Ascending aorta (tissue), 2 donors: ENCODE measurements at places on chromosomes 6 and 20. TPM values are rescaled to one million over a fixed set of nuclear protein-coding genes. Genes with fewer than 3 reads are reported as not detected.

DNA sequence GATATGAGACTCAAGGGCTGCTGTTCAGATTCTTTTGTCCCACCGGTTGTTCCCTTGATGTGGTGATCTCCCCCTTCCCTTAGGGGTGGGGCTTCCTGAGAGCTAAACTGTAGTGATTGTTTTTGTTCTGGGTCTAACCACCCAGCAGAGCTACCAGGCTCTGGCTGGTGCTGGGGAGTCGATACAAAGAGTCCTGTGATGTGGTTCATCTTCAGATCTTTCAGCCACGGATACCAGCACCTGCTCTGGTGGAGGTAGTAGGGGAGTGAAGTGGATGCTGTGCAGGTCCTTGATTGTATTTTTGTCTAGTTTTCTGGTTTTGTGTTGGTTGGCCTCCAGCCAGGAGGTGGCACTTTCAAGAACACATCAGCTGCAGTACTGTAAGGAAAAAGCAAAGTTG is 801.6 kb downstream of the EPHA7 start:
- DNase-seq: no peak
- H3K36me3 ChIP-seq: no peaks in the 10 kb centered on the region
- no peak overlapping the region for H3K27ac ChIP-seq
- no peaks in the 10 kb centered on the region for H3K4me1 ChIP-seq

DNA sequence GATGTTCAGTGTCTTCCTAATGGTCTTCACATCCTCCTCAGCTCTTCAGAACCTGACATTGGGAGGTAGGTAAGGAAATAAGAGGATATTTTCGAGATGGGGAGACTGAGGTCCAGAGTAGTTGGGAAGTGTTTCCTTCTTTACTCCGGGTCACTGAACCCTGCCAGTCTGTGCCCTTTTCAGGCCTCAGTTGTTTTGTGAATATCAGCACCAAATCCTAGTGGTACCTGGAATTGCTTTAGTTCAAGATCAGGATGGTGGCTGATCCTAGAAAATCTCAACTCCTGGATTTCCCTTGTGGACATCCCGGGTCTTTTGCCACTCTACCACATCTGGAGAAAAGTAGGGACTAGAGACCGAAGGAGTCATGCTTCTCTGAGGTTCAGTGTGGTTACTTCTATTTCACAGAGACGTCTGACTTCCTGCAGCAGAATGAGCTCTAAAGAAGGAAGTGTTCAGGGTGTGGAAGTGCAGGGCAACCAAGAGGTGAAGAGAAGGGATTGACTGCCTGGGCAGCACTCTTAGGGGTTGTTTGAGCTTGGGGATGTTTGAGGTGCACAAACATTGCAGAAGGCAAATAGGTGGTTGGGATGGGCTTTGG is 995 bp downstream of the STK4 start:
- H3K27me3 ChIP-seq: no peaks in the 10 kb centered on the region
- H3K27ac ChIP-seq: peak overlapping the region; percentile 83
- H3K4me1 ChIP-seq: peaks cover 10% of the 10 kb centered on the region
- no peak for DNase-seq
- no peaks in the 10 kb centered on the region for H3K36me3 ChIP-seq

DNA sequence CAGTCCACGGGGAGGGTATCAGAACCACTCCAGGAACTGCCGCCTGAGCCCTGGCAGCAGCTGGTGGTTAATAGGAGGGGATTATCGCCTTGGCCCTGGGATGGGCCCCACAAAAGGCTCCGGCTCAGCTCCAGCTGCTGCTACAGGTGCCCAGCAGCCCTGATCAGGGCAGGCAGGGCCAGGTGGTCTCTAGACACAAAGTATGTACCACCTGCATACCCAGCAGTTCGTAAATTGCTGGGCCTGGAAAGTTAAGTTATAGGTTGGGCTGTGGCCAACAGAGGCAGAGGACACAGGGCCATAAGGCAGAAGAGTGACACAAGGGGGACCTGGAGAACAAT is 35.1 kb downstream of the RRBP1 start:
- no peak overlapping the region for H3K27ac ChIP-seq
- no peak overlapping the region for H3K4me3 ChIP-seq
- H3K4me1 ChIP-seq: peaks cover 12% of the 10 kb centered on the region
- H3K36me3 ChIP-seq: no peaks in the 10 kb centered on the region
- no peaks in the 10 kb centered on the region for H3K27me3 ChIP-seq
- DNase-seq: no peak

- H3K4me1 ChIP-seq: no peaks in the 10 kb centered on the region
Measured at GRCh38 chr6:147135211-147135681, 69.0 kb upstream of the STXBP5 start.

GRCh38 chr6:17281497-17282481 is 628 bp downstream of the RBM24 start:
- H3K36me3 ChIP-seq: no peaks in the 10 kb centered on the region
- no peak for DNase-seq
- H3K27ac ChIP-seq: peak overlapping the region; percentile 91
- H3K27me3 ChIP-seq: no peaks in the 10 kb centered on the region

- H3K27me3 ChIP-seq: no peaks in the 10 kb centered on the region
- H3K27ac ChIP-seq: no peak overlapping the region
- H3K4me1 ChIP-seq: peaks cover 2% of the 10 kb centered on the region
- H3K4me3 ChIP-seq: no peak overlapping the region
- H3K36me3 ChIP-seq: no peaks in the 10 kb centered on the region
- no peak for DNase-seq
Measured at GRCh38 chr20:62544505-62545055, 68.8 kb upstream of the GATA5 start.

GRCh38 chr6:24283043-24283985 is 74.5 kb downstream of the DCDC2 start:
- H3K27ac ChIP-seq: no peak overlapping the region
- peak; percentile 71 for DNase-seq
- H3K4me1 ChIP-seq: peaks cover 5% of the 10 kb centered on the region

GRCh38 chr6:149489967-149490366 is 5.2 kb upstream of the ZC3H12D start:
- no peaks in the 10 kb centered on the region for H3K27me3 ChIP-seq
- H3K4me1 ChIP-seq: no peaks in the 10 kb centered on the region
- no peak overlapping the region for H3K27ac ChIP-seq
- DNase-seq: no peak
- H3K36me3 ChIP-seq: no peaks in the 10 kb centered on the region

DNA sequence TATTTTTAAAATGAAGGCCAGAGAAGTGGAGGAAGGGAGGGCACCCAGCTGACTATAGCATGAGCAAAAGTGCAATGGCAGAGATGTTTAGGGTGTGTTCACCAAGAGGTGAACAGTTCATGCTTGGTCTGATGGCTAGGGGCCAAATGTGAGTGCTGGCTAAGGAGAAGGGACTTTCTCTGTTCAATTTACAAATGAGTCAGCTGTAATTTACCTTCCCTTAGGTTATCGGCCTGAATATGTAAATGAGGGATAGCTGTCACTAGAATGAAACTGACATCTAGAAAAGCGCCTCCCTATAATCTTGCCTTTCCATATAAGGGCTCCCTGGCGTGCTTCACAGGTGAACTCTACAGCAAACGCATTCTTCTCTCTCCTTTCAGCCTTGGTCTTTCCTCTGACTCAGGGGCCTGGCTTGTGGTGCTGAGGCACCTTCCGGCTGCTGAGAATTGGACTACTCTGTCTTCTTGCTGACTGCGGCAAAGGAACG is 114.7 kb upstream of the BACH2 start:
- H3K36me3 ChIP-seq: no peaks in the 10 kb centered on the region
- no peaks in the 10 kb centered on the region for H3K27me3 ChIP-seq
- H3K4me1 ChIP-seq: no peaks in the 10 kb centered on the region
- no peak overlapping the region for H3K4me3 ChIP-seq
- DNase-seq: no peak

DNA sequence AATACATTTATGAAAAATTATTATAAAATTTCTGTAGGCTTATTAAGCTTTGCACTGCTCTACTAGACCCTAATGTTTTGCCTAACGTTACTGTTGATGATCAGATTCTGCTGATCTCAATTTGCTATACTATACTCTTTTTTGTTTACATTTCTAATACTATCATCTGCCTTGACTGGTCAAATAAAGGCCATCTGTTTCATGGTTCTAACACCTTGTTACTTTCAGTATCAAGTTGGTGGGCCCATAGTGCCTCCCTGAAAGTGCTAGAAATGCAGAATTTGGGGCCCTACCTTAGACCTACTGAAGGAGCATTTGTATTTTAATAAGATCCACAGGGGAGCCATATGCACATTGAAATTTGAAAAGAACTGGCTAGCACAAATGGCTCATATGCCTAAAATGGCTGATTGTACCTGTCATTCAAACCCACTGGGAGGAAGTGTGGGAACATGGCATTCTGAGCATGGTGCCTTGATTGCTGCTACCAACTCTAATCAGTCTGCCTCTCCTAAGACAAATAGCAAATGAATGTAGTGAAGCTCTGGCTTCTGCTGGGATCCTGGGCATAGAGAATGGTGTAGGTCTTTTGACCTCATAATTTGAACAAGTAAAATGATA is 199.1 kb upstream of the BTBD3 start:
- H3K4me3 ChIP-seq: no peak overlapping the region
- no peak for DNase-seq
- no peaks in the 10 kb centered on the region for H3K36me3 ChIP-seq
- no peaks in the 10 kb centered on the region for H3K4me1 ChIP-seq

GRCh38 chr20:967796-968742 is 34.0 kb downstream of the RSPO4 start:
- no peaks in the 10 kb centered on the region for H3K36me3 ChIP-seq
- H3K27me3 ChIP-seq: no peaks in the 10 kb centered on the region
- H3K4me1 ChIP-seq: no peaks in the 10 kb centered on the region
- no peak overlapping the region for H3K4me3 ChIP-seq
- no peak for DNase-seq

DNA sequence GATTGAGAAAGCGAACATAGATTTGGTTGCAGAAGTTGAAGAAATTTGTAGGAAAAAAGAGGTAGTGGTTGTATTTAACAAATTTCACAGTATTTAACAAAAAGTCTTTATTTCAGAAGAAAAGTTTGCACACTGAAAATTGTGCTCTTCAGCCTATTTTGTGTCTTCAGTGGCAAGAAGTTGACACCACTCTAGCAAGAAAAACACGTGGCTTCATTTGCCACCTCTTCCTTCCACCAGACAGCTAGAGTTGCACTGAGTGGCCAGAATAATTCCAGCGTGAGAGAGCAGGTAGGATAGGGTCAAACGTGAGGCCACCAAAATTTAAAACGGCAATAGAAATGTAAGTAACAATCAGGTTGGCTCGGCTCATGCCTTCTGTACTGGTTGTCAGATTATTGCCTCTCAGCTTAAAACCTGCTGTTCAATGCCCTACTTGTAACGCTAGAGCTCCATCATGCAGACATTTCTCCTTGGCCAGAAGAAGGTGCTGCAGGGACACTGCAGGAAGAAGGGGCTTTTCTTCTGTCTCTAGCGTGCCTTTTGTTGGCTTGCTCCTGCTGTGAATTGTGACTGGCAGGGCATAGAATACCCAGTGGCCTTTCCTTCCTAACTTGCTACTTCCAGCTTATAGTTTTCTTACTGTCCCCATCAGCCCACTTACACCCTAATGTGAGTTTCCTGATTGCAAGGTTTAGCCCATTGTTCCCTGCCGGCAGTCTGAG is 12.1 kb downstream of the TRAPPC3L start:
- no peaks in the 10 kb centered on the region for H3K27me3 ChIP-seq
- H3K36me3 ChIP-seq: no peaks in the 10 kb centered on the region
- no peak overlapping the region for H3K27ac ChIP-seq
- H3K4me1 ChIP-seq: peaks cover 2% of the 10 kb centered on the region
- no peak for DNase-seq

GRCh38 chr20:46021361-46022359 is 7.4 kb upstream of the SLC12A5 start:
- peak overlapping the region; percentile 55 for H3K4me3 ChIP-seq
- peak; percentile 63 for DNase-seq
- peaks cover 12% of the 10 kb centered on the region for H3K27me3 ChIP-seq

- no peaks in the 10 kb centered on the region for H3K36me3 ChIP-seq
- no peaks in the 10 kb centered on the region for H3K27me3 ChIP-seq
- H3K27ac ChIP-seq: peak overlapping the region; percentile 57
- DNase-seq: no peak
- no peaks in the 10 kb centered on the region for H3K4me1 ChIP-seq
- H3K4me3 ChIP-seq: no peak overlapping the region
Measured at GRCh38 chr6:2157441-2158127, 87.8 kb downstream of the GMDS start.

DNA sequence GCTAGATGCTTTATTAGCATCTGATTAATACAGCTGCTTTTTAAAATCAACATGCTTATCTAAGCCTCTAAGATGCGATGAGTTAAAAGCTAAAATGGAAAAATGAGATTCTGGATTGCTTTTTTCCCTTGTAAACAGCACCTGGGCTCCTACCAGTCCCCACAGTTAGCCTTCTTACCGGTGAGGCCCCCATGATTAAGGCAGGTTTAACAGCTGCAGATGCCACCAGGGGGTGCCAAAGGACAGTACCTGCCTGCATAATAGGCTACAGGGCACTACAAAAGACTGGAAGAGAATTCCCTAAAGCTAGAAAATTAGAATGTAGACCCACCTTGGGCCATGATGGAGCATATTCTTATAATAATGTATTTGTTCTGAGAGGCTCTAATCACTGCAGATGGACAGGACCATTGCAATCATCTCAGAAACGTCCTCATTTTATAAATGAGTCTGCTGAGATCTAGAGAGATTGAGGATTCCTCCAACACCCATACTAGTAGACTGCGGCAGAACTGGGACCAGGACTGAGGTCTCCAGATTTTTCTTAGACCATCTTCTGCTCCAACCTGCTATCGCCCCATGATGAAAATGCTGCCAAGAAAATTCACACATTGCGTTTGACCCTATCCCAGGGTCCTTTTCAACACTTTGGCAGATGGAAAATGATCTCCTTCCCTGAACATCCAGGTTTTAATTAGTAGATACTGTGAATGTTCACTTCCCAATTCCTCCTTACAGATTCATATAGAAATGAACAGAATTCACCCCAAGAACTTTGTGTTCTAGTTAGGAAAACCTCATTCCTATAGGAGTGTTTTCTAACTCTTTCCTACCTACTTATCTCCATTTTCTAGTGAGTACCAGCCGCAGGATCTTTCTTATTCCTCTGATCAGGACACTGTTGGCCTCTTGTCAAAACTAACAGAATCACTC is 148.8 kb downstream of the RPS12 start:
- no peaks in the 10 kb centered on the region for H3K4me1 ChIP-seq
- no peak overlapping the region for H3K27ac ChIP-seq
- H3K36me3 ChIP-seq: no peaks in the 10 kb centered on the region
- DNase-seq: peak; percentile 65
- no peak overlapping the region for H3K4me3 ChIP-seq

CTCFL gene
- not detected for total RNA-seq

C6orf163 gene
- not detected for total RNA-seq

IMPG1 gene
- total RNA-seq: not detected

LTA gene
- not detected for total RNA-seq

ENPP5 gene
- 0.53 TPM for total RNA-seq
